Right ventricle myocardium superior (tissue), 1 donor: ENCODE measurements at places on chromosomes 6 and 20. TPM values are rescaled to one million over a fixed set of nuclear protein-coding genes. Genes with fewer than 3 reads are reported as not detected.

The OOEP gene
- not detected for total RNA-seq

GRCh38 chr6:165718491-165718891 lies 55.5 kb upstream of the PDE10A start:
- DNase-seq: no peak

The TUBB1 gene
- 0.22 TPM for total RNA-seq

- DNase-seq: no peak
These were observed 150.1 kb downstream of the FARS2 start for GRCh38 chr6:5411414-5411813.

GRCh38 chr6:125197795-125198269 lies 44.3 kb downstream of the TPD52L1 start:
- DNase-seq: peak; percentile 67

DNA sequence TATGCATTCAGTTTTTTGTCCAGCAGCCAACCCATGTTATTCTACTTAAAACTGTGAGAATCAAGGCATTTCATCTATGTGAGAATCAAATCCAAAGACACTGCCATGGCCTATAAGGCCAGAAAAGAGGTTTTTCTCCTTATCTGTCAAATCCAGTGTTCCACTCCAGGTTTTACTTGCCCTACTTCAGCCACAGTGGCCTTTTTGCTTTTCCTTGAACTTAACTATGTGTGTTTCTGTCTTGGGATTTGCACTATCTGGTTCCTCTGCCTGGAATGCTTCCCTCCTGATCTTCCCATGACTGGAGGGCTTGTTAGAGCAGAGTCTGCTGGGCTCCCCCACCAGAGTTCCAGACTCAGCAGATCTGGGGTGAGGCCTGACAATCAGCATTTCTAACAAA lies 113.1 kb upstream of the DOK5 start:
- DNase-seq: no peak

The HUS1B gene
- total RNA-seq: not detected
